NCI-H510A treated with DMSO at 0.1 percent for 48 hours (cell line): ENCODE measurements at places on chromosomes 1 and 21.

DNA sequence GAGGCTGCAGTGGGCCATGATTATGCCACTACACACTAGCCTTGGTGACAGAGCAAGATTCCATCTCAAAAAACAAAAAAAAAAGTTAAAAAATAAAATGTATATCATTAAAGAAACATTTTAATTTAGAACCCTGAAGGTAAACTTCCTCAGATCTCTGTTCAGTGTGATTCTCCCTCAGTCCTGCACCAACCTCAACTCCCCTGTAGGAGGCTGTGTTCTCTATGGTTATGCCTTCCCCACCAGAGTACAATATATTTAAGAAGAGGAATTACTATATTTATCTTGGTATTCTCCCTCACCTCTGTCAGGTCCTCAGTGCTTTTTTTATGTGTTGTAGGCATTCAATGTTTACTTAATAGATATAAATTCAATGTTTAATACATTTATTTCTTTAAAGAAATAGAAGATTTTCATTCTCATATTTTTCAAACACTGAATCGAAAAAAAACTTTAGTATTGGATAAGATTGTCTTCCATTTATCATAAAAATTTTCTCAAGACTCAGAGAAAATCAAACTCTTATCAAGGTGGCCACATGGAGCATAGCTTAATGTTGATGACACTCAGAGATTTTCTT lies 4.8 kb upstream of the LRRC8B start:
- no peak for DNase-seq

GRCh38 chr1:98497497-98497896 lies 164.0 kb upstream of the SNX7 start:
- no peak for DNase-seq

DNA sequence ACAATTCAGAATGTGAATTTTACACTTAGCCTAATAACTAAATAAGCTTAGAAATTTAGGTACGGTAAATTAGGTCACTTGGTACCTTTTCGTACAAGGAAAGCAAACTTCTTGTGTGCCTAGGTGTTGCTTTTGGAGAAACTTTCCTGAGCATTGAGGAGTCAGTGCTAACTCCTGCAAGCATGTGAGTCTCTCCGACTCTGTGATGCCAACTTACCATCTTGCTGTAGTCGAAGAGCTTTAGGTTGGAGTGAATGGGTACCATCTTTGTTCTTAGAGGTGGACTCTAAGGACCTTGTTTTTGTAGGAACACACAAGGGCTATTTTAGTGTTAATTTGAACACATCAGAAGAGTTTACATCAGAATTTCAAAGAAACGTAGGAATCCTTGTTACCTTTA lies 688.9 kb downstream of the USP25 start:
- DNase-seq, result no peak

DNA sequence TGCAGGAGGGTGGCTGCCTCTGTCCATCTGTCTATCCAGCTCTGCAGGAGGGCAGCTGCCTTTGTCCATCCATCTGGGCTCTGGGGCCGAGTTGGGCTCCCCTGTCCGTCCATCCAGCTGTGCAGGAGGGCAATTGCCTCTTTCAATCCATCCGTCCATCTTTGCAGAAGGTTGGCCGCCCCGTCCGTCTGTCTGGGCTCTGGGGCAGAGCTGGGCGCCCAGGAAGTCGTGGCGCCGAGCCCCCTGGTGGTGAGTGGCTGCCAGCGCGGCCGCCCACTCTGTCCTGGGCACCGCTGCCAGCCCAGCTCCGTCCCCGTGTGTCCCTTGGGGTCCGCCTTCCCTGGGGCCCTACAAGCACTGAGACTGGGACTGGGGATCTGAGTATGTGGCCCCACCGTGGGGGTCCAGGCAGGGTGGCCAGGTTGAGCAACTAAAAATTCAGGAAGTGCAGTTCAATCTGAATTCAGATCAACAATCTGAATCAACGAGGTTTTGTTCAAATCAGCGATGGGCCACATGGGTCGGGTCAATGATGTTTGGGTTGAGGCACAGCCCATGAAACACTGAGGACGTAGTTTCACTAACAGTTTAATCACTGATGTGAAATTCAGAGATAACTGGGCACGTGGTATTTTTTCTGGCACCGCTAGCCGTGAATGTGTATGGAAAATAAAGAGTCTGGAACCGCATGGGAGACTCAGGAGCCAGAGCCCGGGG lies 99.1 kb upstream of the ACTRT2 start:
- DNase-seq, result no peak

DNA sequence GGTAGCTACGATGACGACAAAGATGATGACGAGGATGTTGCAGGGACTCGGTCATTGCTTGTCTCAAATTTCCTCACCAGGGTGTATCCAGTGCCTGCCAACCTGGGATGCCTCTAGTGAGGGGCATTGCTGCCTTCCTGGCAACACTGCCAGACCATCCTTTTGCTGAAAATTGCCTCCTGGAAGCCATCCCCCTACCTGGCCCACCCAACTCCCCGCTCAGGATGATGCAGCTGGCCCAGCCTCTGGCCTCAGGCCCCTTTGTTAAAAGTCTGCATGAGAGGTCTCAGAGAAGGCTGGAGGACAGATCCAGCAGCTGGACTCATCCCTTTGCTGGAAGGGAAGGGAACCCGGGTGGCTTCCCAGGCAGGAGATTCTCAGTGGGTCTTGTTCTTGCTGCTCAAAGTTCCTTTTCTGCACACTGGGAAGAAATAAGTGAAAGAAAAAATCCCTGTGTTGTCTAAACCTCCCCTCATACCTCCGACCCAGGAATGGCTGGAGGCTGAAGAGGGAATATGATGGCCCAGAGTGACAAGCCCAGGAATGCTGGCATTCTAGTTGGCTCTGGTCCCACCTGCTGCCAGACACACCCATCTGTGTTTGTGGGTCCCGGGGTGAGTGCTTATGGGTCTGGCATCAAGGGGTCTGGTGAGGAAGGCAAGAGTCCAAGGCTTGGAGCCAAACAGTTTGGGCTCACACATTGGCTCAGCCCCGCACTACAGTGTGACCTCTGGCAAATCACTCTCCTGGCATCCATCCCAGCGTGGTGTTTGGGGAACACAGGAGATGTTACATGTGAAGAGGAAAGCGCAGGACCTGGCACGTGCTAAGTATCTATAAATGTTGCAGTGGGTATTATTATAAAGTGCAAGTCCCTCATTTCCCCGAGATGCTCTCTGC lies 6.7 kb upstream of the FNDC5 start:
- no peak for DNase-seq
